Body of pancreas (tissue), 4 donors: ENCODE measurements at places on chromosomes 3 and 15.

DNA sequence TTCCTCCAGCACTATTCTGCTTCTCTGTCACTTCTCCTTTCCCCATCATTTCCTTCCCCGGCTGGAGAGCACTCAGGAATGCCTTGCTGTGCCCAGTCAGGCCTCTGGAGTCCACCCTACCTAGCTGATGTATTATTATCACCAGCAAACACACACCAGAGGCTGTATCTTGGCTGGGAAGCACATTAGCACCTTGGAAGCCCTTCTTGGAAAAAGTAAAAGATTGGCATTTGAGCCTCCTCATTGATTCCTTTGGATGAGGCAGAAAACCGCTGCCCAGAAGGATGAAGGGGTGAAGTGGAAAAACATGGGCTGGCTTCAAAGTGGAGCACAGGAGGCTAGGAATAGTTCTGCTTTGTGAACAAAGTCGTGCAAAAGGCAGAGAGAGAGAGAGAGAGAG lies 244.3 kb downstream of the RPLP1 start:
- no peaks in the 10 kb centered on the region for H3K27me3 ChIP-seq
- H3K27ac ChIP-seq, result no peak overlapping the region
- H3K4me3 ChIP-seq, result no peak overlapping the region
- no peaks in the 10 kb centered on the region for H3K36me3 ChIP-seq

DNA sequence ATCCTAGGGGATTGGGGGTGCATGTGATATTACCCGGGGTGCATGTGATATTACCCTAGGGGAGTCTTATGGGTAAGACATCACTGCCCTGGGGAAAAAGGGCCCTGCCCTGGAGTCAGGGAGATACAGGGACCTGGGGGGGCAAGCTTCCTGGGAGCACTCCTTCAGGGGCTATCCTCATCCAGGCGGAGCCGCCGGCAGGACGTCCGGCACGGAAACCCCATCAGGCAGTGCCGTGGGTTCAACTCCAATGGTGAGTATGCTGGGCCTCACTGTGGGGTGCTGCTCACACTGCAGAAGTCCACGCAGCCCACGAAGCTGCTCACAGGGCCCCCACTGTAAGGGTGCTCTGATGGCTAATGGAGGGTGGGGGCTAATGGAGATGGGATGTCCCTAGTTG lies 5.3 kb upstream of the GNAT1 start:
- H3K4me1 ChIP-seq, result no peaks in the 10 kb centered on the region
- no peaks in the 10 kb centered on the region for H3K27me3 ChIP-seq
- DNase-seq, result no peak
- no peak overlapping the region for H3K27ac ChIP-seq

- H3K4me1 ChIP-seq, result peaks cover 8% of the 10 kb centered on the region
- no peaks in the 10 kb centered on the region for H3K27me3 ChIP-seq
- H3K27ac ChIP-seq, result no peak overlapping the region
- DNase-seq, result peak; percentile 77
- H3K36me3 ChIP-seq, result peaks cover 10% of the 10 kb centered on the region
- H3K4me3 ChIP-seq, result no peak overlapping the region
Measured at GRCh38 chr15:88454867-88455810, 12.0 kb downstream of the MRPL46 start.

GRCh38 chr3:32155117-32155516 lies 48.7 kb downstream of the GPD1L start:
- no peak overlapping the region for H3K27ac ChIP-seq
- no peaks in the 10 kb centered on the region for H3K4me1 ChIP-seq
- peaks cover 5% of the 10 kb centered on the region for H3K36me3 ChIP-seq
- H3K4me3 ChIP-seq, result no peak overlapping the region

DNA sequence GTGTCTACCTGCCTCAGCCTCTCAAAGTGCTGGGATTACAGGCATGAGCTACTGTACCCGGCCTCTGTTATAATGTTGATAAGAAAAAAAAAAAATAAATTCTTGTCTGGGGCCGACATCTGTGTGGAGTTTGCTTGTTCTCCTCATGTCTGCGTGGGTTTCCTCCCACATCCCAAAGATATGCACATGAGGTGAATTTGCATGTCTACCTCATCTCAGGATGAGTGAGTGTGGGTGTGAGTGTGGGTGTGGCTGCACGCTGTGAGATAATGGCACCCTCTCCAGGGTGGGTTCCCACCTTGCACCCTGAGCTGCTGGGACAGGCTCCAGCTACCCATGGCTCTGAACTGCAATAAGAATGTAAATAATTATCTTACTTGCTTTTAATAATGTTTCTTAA lies 25.9 kb upstream of the UACA start:
- H3K27me3 ChIP-seq, result no peaks in the 10 kb centered on the region
- no peak overlapping the region for H3K27ac ChIP-seq
- no peak overlapping the region for H3K4me3 ChIP-seq
- no peaks in the 10 kb centered on the region for H3K36me3 ChIP-seq
- H3K4me1 ChIP-seq, result no peaks in the 10 kb centered on the region

DNA sequence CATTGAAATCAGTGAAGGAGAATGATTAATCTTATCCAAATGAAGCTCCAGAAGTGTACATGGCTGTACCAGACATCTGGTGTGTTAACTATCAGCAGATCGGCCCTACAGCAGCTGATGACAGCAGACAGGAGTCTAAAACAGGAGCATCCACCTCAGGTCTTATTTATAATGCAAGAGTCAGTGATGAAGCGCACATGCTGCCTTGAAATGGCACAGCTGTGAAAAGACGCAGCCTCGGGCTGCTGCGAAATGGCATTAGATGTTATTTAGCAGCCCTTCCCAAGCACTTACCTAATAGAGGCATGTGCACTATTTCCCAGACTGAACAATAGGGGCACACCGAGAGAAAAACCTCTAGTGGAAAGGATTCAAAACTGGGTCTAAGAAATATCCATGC lies 472.3 kb upstream of the CBLB start:
- no peak for DNase-seq
- no peaks in the 10 kb centered on the region for H3K4me1 ChIP-seq
- no peak overlapping the region for H3K27ac ChIP-seq
- no peak overlapping the region for H3K4me3 ChIP-seq
- no peaks in the 10 kb centered on the region for H3K27me3 ChIP-seq
- no peaks in the 10 kb centered on the region for H3K36me3 ChIP-seq

GRCh38 chr15:57098896-57099295 lies 180.5 kb downstream of the TCF12 start:
- H3K36me3 ChIP-seq, result no peaks in the 10 kb centered on the region
- H3K4me3 ChIP-seq, result no peak overlapping the region
- no peak for DNase-seq
- no peak overlapping the region for H3K27ac ChIP-seq
- H3K4me1 ChIP-seq, result no peaks in the 10 kb centered on the region
- H3K27me3 ChIP-seq, result no peaks in the 10 kb centered on the region

- no peak overlapping the region for H3K27ac ChIP-seq
- H3K4me3 ChIP-seq, result no peak overlapping the region
- H3K27me3 ChIP-seq, result no peaks in the 10 kb centered on the region
- H3K36me3 ChIP-seq, result no peaks in the 10 kb centered on the region
Measured at GRCh38 chr15:48544778-48545177, 100.7 kb downstream of the FBN1 start.

- DNase-seq, result no peak
- no peak overlapping the region for H3K4me3 ChIP-seq
- H3K27ac ChIP-seq, result no peak overlapping the region
Measured at GRCh38 chr3:15329046-15330005, 3.1 kb downstream of the SH3BP5 start.

DNA sequence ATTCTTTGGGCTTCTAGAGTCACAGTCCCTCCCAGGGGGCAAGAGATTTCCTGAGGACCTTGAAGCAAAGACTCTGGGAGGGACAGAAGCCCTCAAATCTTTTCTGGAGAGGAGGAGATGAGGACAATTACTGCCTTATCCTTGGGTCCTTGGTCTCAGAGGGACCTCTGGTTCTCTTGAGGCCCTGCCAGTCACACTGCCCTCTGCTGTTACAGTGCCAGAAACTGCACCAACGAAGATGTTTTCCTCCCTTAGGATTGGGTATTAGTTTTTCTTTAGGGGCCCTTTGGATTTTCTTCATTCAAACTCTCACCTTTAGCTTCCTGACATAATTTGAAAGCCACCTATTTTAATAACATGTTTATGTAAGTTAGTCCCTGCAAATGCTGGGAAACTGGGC lies 58.2 kb upstream of the SCN5A start:
- no peak overlapping the region for H3K27ac ChIP-seq
- H3K27me3 ChIP-seq, result no peaks in the 10 kb centered on the region
- H3K36me3 ChIP-seq, result no peaks in the 10 kb centered on the region
- no peaks in the 10 kb centered on the region for H3K4me1 ChIP-seq
- no peak for DNase-seq

DNA sequence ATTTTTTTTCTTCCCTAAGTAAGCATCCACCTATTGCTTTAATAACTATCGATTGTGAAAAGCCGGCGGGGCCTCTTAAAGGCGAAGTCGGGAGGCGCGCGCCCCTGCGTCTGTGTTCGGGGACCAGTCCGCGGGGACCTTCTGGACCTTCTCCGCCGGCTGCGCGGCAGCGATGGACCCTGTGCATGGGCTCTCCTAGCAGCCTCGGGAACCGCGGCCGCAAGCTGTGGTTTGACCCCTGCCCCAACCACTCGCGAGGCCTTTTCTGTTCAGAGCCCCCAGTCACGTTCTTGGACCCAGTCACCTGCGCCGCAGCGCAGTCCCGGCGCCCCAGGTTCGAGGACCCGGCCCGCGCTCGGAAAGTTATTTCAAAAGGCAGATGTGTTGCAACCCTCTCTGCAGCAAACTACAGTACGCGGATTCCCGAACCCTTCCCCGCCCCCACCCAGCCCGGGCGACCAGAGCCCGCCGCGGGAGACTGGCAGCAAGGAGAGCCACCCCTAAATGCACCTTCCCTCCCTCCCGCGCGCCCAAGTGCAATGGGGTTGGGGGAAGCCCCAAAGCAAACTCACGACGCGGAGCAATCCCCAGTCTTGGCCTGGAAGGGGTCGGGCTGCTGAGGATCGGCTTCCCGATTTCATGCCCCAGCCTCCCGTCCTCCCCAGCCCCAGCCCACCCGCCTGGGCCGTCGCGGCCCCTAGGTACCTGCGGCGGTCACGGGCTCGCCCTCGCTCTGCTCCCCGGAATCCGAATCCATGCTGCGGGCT lies 684 bp downstream of the TNFAIP8L3 start:
- no peak for DNase-seq
- H3K4me1 ChIP-seq, result peaks cover 23% of the 10 kb centered on the region
- H3K4me3 ChIP-seq, result peak overlapping the region; percentile 18
- no peaks in the 10 kb centered on the region for H3K36me3 ChIP-seq

GRCh38 chr15:48703544-48703943 lies 58.0 kb upstream of the FBN1 start:
- no peaks in the 10 kb centered on the region for H3K27me3 ChIP-seq
- no peaks in the 10 kb centered on the region for H3K4me1 ChIP-seq
- no peak overlapping the region for H3K4me3 ChIP-seq
- no peak for DNase-seq
- no peak overlapping the region for H3K27ac ChIP-seq

DNA sequence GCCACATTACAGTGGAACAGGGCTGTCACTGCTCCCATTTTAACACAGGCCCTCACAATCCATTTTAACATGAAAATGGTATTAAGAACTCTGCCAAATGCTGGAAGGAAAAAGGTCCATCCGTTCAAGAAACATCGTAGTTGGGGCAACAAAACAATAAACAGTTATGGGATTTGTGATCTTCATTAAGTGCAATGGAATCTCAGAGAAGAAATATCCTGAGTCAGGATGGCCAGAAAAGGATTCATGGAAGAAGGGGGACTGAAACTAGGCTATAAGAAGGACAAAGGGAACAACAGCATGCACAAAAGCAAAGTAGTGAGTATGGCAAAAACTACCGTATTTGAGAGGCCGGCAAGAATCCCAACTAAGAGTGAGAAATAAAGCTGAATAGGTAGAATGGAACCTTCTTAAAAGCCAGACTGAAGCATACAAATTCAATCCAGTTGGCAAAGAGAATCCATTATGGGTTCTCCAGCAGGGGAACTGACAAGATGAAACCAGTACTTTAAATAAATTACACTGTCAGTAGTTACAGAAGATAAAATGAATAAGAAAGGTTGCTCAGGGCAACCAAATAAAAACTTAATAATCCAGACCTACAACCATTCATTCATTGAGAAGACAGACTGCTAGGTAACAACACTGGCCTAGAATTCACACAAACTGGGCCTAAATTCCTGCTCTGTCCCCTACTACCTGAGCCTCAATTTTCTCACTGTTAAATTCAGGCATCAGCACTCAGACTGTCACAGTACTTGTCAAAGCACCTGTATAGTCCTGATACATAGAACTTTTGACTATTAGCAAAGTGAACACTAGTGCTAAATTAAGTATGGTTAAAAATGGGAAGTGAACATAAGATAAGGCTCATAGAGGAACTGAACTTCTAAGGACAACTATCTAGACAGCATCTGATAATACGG lies 6.3 kb downstream of the TBL1XR1 start:
- H3K27ac ChIP-seq, result no peak overlapping the region
- no peak for DNase-seq
- H3K27me3 ChIP-seq, result no peaks in the 10 kb centered on the region
- H3K36me3 ChIP-seq, result no peaks in the 10 kb centered on the region
- H3K4me1 ChIP-seq, result peaks cover 17% of the 10 kb centered on the region

GRCh38 chr15:55742927-55743728 lies at the start of gene PRTG:
Gene PRTG (minus strand): TSS chr15:55743152. CDS start chr15:55742931, 221 bp downstream.
- peak within 1 kb of the TSS; percentile 4 for H3K27ac ChIP-seq
- DNase-seq, result peak; percentile 37
- H3K36me3 ChIP-seq, result no peaks in the 10 kb centered on the region
- no peaks in the 10 kb centered on the region for H3K27me3 ChIP-seq

DNA sequence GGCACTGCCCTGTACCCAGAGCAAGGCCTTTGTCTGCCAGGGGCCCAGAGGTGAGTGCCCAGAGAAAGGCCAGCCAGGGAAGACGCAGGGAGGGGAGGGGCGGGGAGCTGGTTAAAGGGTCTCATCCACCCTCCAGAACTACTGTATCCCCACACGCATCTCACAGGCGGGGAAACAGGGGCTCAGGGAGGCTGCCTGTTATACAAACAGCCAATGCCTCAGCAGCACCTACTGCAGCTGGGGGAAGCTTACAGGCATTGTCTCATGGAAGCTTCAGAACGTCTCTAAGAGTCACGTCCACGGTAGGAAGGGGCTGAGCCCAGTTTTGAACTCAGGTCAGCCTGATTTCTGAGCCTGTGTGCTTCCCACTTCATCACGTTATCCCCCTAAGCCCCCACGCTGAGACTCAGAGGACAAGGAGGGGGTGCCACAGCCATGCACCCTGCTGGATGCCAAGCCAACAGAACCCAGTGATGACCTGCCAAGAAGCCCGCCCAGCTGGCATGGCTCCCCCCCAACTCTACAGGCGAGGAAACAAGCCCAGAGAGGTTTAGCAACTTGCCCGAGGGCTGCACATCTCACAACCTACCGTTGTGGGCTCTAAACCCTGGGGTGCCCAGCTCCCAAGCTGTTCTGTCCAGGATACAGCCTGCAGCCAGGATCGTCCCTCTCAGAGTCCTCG lies 54.5 kb downstream of the IQSEC1 start:
- no peak overlapping the region for H3K4me3 ChIP-seq
- H3K27ac ChIP-seq, result no peak overlapping the region
- no peak for DNase-seq
- H3K36me3 ChIP-seq, result no peaks in the 10 kb centered on the region
- no peaks in the 10 kb centered on the region for H3K27me3 ChIP-seq
- peaks cover 22% of the 10 kb centered on the region for H3K4me1 ChIP-seq

- no peaks in the 10 kb centered on the region for H3K27me3 ChIP-seq
- H3K4me1 ChIP-seq, result no peaks in the 10 kb centered on the region
- H3K27ac ChIP-seq, result no peak overlapping the region
- DNase-seq, result no peak
Measured at GRCh38 chr3:78177780-78178179, 1137.9 kb downstream of the ROBO2 start.

GRCh38 chr15:62979252-62979651 lies 63.3 kb upstream of the TPM1 start:
- no peaks in the 10 kb centered on the region for H3K4me1 ChIP-seq
- H3K4me3 ChIP-seq, result no peak overlapping the region
- H3K27ac ChIP-seq, result peak overlapping the region; percentile 54
- no peaks in the 10 kb centered on the region for H3K36me3 ChIP-seq
- no peak for DNase-seq
